ENCODE measurements at places on chromosomes 11 and 22. TPM values are rescaled to one million over a fixed set of nuclear protein-coding genes. Genes with fewer than 3 reads are reported as not detected.

GRCh38 chr11:115488945-115489344, 15.3 kb downstream of the CADM1 start:
- no peak for DNase-seq

DNA sequence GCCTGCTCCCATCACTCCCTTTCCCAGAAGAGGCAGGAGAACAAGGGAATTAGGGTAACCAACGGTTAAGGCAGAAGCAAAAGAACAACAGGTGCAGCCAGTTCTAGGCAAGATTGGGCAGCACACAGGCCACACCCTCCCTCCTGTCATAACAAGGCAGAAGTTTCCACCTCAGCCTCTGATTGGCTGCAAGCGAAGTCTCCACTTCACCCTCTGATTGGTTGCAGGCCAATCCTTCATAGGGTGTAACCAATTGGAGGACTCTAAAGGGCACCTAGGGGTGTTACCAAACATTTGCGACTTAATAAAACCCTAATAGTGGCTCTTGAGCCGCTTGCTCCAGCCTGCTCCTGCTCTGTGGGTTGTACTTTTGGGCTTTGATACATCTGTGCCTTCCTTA, 153.8 kb downstream of the CACNA1I start:
- DNase-seq: no peak

- DNase-seq: no peak
These were observed 70.0 kb upstream of the NTM start for GRCh38 chr11:131300439-131300717.

DNA sequence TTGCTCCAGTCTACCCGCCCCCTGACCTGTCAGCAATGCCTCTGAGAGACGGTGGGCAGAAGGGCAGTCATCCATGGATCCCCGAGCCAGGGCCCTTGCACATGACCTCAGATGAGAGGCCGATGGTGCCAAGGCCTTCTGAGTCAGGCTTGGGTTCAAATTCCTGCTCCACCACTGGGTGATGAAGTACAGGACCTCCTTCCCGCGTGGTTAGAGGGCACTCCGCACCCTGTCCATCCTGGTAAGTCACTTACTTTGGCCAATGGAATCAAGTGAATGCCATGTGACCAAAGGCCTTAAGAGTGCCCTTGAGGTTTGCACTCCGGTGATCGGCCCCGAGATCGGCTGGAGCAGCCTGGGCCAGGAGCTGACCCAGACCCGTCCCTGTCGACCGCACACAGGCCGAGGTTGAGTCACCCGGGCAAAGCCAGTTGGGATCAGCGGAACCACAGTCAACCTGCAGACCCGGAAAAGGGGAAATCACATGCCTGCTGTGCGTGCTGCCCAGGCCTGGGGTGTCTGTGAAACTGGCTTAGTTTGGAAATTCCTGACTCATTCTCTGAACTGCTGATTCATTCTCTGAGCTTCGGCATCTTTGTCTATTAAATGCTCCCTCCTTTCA, 48.9 kb downstream of the RTL6 start:
- DNase-seq: no peak

DNA sequence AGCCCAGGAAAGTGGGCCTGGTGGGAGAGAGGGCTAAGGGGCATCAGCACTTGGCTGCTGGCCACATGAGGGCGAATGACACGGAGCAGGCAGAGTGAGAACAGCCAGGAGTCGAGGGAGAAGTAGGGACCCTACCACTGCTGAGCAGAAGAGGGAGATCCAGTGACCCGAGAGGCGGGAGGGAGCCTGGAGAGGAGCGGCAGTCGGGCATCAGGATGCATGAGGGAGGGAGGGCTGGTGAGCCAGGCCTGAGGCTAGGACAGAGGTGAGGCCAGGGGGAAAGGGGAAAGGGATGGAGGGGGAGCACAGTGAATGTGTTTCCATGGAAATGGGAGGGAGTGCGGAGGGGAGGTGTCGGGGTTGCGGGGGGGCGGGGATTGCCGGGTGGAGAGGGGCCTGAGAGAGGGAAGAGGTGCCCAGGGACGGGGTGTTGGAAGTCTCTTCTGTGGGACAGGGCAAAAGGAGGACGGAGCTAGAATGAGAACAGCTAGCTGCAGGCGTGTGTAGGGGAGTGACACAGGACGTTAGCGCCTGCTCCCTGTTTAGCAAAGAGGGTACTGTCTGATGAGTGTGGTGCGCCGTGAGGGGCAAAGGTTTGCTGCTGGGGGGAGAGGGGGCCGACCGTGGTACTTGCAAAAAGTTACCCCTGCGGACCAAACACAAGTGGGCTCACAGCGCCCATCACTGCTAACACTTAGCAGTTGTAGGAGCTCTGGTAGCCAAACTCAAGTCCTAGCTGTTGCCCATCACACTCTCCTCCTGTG, 37.1 kb upstream of the WNT11 start:
- no peak for DNase-seq

DNA sequence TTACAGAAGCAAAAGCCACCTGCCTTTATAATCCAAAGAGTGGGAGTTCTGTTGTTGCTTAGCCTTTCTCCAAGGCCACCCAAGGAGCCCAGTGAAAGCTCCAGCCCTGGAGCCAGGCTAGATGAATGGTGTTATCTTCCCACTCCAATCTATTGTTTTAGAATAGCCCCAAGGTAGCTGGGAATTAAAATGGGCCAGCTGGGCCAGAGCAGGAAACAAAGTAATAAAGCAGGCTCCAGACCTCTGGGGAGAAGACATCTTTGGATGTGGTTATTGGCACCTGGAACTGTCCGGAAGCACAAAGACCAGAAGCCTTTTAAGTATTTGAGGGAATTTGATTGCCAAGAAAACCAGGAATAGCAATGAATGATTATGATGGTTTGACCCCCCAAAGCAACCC, 8.8 kb downstream of the C11orf96 start:
- no peak for DNase-seq

GRCh38 chr11:17563231-17563646, 16.2 kb downstream of the OTOG start:
- DNase-seq: no peak

- DNase-seq: no peak
These were observed 56.2 kb downstream of the CASP12 start for GRCh38 chr11:104841973-104842525.

GRCh38 chr11:122235615-122236014, 119.6 kb upstream of the BLID start:
- no peak for DNase-seq

- DNase-seq: no peak
These were observed 136.5 kb upstream of the C11orf87 start for GRCh38 chr11:109285465-109285864.

DNA sequence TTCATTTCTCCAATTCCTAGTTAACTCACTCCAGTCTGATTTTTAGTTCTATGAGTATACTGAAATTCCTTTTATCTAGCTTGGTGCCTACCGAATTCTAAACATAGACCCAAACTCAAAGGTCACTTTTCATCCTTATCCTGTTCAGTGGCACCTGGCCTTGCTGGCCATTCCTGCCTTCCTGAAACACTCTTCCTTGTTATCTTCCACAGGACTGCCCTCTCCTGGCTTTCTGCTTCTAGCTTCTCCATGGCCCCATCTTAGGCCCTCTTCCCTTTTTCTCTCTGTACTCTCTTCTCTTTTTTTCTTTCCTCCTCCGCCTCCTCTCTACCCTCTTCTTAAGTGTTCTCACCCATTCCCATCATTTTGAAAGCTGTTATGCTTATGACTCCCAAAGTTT, 87.3 kb downstream of the WNT11 start:
- DNase-seq: no peak

- DNase-seq: no peak
These were observed 49.7 kb upstream of the CARS1 start for GRCh38 chr11:3106736-3107524.

- DNase-seq: no peak
These were observed 204.4 kb downstream of the ADAMTS15 start for GRCh38 chr11:130652671-130653335.

DNA sequence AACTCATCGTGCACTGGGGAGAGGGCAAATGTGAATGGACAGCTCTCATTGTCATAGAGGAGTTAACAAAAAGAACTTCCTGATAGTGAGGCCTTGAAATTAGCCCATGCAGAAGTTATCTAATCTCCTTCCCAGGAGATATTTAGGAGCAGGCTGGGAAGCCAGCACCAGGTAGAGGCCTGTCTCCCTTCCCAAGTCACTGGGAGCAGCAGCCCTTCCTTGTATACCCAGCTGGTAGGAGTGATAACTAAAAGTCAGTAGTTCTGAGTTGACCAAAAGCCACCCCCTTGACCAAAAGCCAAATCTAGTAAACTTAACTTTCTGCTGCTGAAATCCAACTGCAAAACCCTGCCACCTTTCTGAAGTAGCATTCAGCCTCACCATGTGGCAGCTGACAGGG, 1.4 kb upstream of the BACE1-AS start:
- no peak for DNase-seq

DNA sequence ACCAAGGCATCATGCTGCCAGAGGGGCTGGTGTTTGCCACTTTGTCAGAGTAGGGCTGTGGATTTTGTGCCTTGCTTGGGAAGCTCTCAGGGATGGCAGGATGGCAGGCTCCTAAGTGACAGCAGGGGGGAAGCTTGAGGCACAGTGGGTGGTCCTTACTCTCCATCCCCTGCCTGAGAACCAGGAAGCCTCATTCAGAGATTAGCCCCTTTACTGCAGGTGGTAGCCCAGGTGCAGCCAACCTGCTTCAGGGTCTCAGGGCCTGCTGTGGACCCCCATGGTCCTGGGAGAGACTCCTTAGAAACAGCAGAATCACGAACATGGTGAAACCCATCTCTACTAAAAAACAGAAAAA, 8.9 kb upstream of the ST3GAL4 start:
- DNase-seq: no peak

- no peak for DNase-seq
These were observed 80.5 kb upstream of the GRK3 start for GRCh38 chr22:25483931-25484330.

- no peak for DNase-seq
These were observed 2.2 kb downstream of the RAB30 start for GRCh38 chr11:83069441-83070043.

GRCh38 chr11:561148-562003, 606 bp downstream of the RASSF7 start:
- no peak for DNase-seq

- DNase-seq: no peak
These were observed 468 bp downstream of the PATL1 start for GRCh38 chr11:59668188-59668949.

DNA sequence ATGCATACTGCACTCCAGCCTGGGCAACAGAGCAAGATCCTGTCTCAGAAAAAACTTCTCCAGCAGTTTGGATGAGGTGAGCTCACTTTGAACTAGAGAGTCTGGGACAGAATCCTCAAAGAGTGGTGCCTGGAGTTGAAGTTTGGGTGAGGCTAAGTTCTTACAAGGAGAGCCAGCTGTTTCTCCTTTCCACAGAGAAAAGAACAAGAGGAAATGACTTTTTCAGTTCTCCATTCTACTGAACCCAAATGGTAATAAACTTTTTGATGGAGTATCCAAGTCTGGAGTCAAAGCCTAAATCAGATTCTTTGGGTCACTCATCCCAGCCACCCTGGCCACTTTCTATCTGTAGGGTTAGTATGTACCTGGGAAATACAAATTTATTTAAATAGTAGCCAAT, 102.7 kb downstream of the TRAF6 start:
- no peak for DNase-seq

GRCh38 chr11:70507466-70508230, 109.3 kb downstream of the CTTN start:
- no peak for DNase-seq

- DNase-seq: no peak
These were observed 10.6 kb downstream of the HSD17B12 start for GRCh38 chr11:43690929-43691725.

- no peak for DNase-seq
These were observed 59.2 kb downstream of the RAB38 start for GRCh38 chr11:88115828-88116755.

DNA sequence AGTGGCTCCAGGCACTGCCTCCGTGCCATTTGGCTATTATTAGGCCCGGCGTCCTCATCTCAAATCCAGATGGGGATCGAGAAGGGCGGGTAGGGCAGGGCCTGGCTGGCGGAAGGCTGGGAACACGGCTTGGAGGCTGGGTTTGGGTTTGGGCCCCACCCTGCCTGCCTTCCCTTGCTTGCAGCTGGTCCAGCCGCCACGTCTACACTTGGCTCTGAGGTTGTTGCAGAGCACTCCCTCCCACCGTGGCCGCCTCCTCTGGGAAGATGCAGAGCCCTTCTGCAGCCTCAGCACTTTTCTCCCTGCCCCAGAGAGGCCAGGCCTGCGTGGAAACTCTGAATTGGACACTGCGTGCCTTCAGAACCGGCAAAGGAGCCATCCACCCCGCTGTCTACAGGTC, 5.2 kb upstream of the SMTN start:
- DNase-seq: no peak

- no peak for DNase-seq
These were observed 63.3 kb upstream of the ME3 start for GRCh38 chr11:86735451-86736290.

DNA sequence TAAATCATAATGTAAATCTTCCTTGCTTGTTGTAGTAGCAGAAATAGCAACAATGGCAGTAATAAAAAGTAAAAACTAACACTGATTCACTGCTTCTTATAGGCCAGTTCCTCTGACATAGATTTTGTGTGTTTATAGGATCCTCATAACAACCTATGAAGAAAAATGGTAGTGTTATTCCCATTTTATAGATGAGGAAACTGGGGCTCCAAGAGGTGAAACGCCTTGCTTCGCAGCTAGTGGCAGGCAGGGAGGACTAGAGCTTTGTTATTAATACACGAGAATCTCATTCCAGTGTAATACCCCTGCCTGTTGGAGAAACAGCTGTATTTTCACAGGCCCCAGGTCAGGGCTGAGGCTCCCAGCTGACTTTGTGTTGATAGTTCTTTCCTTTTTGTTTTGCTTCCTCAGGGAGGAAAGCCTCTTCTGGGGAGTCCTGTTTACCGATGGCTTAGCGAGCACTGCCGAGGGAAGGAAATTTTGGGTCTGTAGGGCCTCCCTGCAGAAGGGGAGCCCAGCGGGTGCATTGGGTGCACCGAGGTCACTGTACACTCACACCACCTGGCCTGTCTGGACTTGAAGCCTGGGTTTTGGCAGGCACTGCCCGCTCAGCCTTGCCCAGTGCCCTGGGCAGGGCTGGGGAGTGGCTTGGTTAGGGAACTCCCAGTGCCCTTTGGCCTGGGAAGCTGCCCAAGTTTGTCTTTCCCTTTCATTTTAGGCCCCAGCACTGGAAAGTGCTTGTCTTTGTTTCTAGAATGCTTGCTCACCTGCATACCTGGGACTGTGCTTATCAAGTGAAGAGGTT, 13.5 kb downstream of the KIAA1671 start:
- DNase-seq: no peak

The PANX3 gene
- not detected for total RNA-seq

The MAP6 gene
- total RNA-seq: not detected

The MUC6 gene
- not detected for total RNA-seq

The ADM gene
- total RNA-seq: 0.49 TPM

The MN1 gene
- total RNA-seq: 0.58 TPM

The RBMXL2 gene
- total RNA-seq: not detected

The NCAPD3 gene
- 39.9 TPM for total RNA-seq

The TYR gene
- total RNA-seq: not detected

The TRPC6 gene
- not detected for total RNA-seq

The ART5 gene
- total RNA-seq: not detected

The SPDYC gene
- not detected for total RNA-seq

The SLC37A2 gene
- 4.8 TPM for total RNA-seq

The SMCO4 gene
- 14.5 TPM for total RNA-seq

Measured in CD4-positive, alpha-beta memory T cell (primary cell).